Cardiac septum (tissue), 1 donor: ENCODE measurements at places on chromosomes 16 and 17.
A peak's percentile ranks its signal among the peaks of the same experiment; 100 is the strongest.

GRCh38 chr16:77450790-77451487 is 16.1 kb upstream of the ADAMTS18 start:
- no peak for DNase-seq

DNA sequence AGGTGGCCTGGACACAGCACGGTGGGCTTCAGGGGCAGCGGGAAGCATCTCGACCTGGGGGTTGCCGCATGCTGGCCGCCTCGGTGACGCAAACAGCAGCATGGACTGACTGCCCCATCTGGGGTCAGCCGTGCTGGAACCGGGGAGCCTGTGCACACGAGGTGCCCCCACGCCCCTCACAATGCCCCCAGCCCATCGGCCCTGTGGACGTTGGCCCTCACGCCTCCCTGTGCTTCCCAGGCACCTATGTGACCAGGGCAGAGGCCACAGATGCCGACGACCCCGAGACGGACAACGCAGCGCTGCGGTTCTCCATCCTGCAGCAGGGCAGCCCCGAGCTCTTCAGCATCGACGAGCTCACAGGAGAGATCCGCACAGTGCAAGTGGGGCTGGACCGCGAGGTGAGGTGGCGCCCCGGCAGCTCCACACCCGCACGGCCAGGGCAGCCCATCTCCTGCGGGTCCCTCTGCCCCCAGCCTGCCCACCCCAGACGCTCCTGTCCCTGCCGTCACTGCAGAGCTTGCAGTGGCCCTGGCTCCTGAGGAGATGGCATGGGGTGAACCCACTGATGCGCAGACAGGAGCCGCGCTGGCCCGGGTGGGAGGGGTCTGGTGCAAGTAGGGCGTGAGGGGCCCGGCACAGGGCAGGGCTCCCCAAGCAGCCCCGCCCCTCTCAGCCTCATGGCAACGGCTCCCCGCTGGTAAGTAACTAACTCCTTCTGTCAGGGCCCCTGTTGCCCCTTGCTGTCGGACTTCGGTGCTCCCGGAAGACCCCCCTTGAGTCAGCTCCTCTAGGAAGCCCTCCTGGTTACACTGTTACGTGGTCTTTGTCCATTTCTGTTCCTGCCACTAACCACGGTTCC is 13.6 kb downstream of the CDH15 start:
- DNase-seq: no peak

- no peak for DNase-seq
Observed at GRCh38 chr16:102060-102855, 24.2 kb downstream of the MPG start.

DNA sequence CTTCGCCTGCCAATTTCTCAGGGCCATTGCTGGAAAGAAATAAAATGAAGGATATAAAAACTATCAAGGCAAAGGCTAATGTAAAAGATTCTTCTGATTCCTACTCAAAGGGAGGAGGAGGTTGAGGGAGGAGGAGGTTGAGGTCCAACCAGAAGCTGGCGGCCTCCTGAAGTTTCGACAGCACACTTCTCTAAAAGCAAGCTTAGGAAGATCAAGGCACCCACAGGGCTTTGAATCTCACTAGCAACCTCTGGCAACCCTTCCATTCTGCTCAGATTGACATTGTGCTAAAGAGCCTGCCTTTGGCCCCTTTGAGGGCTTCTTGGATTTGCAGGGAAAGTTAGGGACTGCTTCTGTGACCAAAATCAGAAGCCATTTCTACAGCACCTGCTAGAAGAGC is 81.5 kb upstream of the TNRC6C start:
- no peak for DNase-seq

- DNase-seq: no peak
Observed at GRCh38 chr16:27424772-27425498, 23.0 kb downstream of the IL21R start.

DNA sequence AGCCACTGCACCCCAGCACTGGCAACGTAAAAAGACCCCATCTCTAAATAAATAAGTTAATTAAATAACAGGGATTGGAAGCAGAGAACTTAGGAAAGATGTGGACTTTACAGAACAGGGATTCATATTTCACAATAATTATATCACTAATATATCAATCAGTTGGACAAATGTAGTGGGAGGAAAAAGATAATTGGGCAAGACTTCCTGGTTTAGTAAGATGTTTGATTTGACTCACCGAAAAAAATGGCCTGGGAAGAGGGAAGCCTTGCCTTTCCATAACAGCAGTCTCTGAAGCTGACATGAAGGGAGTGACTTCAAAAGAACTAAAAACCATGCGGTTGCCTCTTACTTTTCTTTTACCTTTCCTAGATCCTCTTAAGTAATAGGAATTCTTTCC is 15.2 kb upstream of the C17orf78 start:
- no peak for DNase-seq

- no peak for DNase-seq
Observed at GRCh38 chr16:46930861-46931260, 42.6 kb downstream of the DNAJA2 start.

GRCh38 chr17:82976982-82977488 is 102.4 kb upstream of the METRNL start:
- DNase-seq: no peak

DNA sequence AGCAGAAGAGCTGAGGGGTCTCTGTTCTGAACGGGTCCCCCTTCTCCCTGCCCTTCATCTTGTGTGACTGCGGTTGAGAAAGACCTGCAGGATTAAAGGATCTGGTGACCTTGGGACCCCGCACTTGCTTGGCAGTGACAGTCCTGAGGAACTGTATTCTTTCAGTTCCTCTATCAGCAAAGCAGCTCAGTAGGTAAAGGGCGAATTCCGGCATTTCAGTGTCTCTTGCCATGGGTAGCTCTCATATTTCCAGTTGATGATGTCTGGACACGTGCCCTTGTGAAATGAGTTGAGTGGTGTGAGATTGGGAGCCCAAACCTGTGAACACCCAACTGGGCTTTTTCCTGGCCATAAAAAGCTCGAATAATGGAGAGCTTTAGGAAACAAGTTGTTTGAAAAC is 135.7 kb downstream of the PRKCA start:
- DNase-seq: peak; percentile 66

DNA sequence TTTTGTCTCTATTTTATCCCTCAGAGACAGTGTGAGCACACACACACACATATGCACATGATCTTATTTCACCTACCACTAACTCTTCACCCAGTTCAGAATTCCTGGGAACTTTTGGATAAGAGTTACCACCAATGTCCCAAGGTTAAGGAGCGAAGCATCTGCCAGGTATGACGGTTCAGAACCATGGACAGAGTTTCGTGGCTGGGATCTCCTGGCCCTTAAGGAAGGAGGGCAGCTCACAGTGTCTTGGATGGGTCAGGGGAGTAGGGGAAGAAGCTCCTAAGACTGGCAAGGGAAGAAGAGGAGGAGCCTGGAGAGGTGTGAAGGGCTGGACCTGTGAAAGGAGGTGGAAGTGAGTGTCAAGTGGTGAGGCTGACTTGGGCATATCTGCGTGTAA is 23.0 kb upstream of the TMEM132E start:
- DNase-seq: no peak

DNA sequence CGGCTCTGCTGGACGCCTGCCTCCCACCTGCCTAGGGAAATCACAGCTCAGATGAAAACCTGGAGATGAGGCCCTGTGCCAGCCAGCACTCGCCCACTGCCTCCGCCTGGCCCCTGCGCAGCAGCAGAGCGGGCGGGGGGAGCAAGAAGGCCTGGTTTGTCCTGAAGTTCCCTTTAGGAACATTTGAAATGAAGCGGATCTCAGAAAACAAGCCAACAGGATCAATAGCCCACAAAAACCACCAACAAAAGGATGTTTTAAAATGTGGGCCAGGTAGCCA is 48.0 kb downstream of the RBFOX3 start:
- DNase-seq: no peak

DNA sequence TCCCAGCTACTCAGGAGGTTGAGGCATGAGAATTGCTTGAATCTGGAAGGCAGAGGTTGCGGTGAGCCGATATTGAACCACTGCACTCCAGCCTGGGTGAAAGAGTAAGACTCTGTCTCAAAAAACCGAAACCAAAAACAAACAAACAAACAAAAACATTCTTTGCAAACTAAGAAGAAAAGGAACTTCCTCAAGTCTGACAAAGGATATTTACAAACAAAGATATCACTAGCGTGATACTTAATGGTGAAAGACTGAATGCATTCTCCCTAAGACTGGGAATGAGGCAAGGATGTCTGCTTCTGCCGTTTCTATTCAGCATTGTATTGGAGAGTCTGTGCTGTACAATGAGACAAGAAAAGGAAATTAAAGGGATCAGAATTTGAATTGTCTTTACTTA is 10.5 kb upstream of the MPO start:
- DNase-seq: no peak

GRCh38 chr17:18218756-18219415 is 6.5 kb upstream of the LLGL1 start:
- no peak for DNase-seq

- DNase-seq: no peak
Observed at GRCh38 chr17:66426397-66427033, 124.1 kb downstream of the PRKCA start.

DNA sequence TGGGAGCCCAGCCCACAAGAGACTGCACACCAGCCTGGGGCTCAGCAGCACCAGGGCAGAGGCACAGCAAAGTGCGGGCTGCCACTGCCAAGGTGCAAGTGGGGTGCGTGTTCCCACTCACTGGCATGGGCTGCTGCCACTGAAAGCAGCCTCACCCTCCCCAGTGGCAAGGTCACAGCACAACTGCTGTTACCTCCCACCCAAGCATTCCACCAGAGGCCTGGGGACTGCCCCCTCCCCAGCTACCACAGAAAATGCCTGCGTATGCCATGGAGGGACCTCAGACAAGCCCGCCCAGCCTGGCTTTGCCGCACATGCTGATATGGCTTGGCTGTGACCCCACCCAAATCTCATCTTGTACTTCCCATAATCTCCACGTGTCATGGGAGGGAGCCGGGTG is 33.1 kb downstream of the MEAK7 start:
- no peak for DNase-seq
